Activated CD4-positive, alpha-beta T cell treated with anti-CD3 and anti-CD28 coated beads, Interleukin-2, amount 10 ng/mL, durations not matched to agents 7 days and 5 days (primary cell): ENCODE measurements at places on chromosomes 2 and 18. TPM values are rescaled to one million over a fixed set of nuclear protein-coding genes. Genes with fewer than 3 reads are reported as not detected.

IL36RN gene
- total RNA-seq: not detected

CRYGC gene
- total RNA-seq: not detected

DNA sequence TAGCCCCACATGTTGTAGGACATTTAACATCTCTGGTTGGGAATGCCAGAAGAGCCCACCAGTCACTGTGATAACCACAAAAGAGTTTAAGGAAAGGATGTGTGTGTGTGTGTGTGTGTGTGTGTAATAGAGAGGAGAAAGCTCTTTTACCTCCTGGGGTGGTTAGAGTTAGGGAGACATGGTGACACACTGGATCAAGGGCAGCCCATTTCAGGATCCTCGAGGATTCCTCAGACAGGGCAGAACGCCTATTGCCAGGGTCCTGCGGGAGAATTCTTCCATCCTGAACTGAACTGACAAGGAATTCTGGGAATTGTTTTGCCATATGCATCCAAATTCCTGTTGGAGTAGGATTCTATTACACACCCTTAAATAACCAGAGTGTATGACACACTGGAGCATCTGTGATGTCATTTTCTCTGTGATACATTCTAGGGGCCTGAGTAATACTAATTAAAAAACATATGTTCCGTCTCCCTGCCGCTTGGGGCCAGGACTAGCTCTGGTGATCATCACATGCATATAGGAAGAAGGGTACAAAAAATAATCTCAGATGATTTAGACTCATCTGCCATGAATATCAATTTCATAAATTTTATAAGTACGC is 156.4 kb upstream of the MMADHC start:
- H3K36me3 ChIP-seq: no peaks in the 10 kb centered on the region
- no peaks in the 10 kb centered on the region for H3K27me3 ChIP-seq
- no peaks in the 10 kb centered on the region for H3K4me1 ChIP-seq
- DNase-seq: no peak
- H3K27ac ChIP-seq: no peak overlapping the region
- no peak overlapping the region for H3K4me3 ChIP-seq

DNA sequence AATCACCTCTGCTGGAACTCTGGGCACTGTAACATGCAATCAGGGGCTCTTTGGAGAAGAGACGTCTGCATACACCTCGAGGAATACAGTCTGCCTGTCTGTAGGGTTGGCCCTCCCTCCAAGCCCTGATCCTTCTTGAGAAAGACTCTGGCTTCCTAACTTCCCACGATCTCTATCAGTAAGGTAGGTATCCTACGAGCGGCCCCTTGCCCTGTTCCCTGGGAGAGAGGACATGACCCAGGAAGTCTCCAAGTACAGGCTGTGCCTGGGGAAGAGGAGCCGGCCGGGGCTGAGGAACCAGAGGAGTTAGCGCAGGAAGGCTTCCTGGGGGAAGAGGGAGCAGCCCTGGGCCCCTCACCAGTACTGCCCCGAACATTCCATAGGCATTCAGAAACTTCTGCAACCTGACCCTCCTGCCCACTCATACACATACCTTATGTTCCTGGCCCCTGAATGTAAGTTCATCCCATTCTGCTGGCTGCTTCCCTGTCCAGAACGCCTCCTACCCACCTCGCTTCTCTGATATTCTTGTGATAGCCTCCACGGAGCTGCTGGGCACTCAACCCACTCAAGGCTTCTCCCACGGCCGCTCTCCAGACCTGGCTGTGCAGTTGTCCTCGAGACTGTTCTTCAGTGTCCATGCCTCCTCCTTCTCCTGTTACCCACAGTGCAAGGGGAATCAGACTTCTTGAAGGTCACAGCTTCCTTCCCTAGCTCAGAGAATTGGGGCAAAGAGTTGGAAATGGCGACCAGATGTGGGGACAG is 116.1 kb downstream of the CYP26B1 start:
- no peaks in the 10 kb centered on the region for H3K4me1 ChIP-seq
- no peaks in the 10 kb centered on the region for H3K36me3 ChIP-seq
- no peak for DNase-seq
- H3K27ac ChIP-seq: no peak overlapping the region
- H3K4me3 ChIP-seq: no peak overlapping the region

PROM2 gene
- 0.08 TPM for total RNA-seq

DNA sequence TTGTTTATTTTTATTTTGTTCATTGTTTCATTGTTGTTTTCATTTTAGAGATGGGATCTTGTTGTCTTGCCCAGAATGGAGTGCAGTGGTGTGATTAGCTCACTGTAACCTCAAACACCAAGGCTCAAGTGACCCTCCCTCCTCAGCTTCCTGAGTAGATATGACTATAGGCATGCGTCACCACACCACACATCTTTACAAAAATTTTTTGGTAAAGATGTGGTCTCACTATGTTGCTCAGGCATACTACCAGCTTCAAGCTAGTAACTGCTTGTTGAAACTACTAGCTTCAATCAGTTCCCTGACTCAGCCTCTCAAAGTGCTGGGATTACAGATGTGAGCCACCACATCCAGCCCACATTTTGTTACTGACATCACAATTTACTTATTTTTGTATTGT is 14.8 kb downstream of the FAM237A start:
- peaks cover 8% of the 10 kb centered on the region for H3K27me3 ChIP-seq
- no peaks in the 10 kb centered on the region for H3K36me3 ChIP-seq
- no peak overlapping the region for H3K4me3 ChIP-seq
- no peak overlapping the region for H3K27ac ChIP-seq
- DNase-seq: no peak
- H3K4me1 ChIP-seq: no peaks in the 10 kb centered on the region

- no peak for DNase-seq
- H3K4me3 ChIP-seq: no peak overlapping the region
- no peaks in the 10 kb centered on the region for H3K36me3 ChIP-seq
- no peaks in the 10 kb centered on the region for H3K27me3 ChIP-seq
- H3K4me1 ChIP-seq: no peaks in the 10 kb centered on the region
Observed at GRCh38 chr2:126787289-126787688, 111.4 kb upstream of the TEX51 start.

ALPG gene
- not detected for total RNA-seq

GALNT5 gene
- not detected for total RNA-seq

- peak; percentile 24 for DNase-seq
- no peaks in the 10 kb centered on the region for H3K36me3 ChIP-seq
- no peak overlapping the region for H3K27ac ChIP-seq
- H3K27me3 ChIP-seq: peaks cover 28% of the 10 kb centered on the region
- H3K4me1 ChIP-seq: peaks cover 11% of the 10 kb centered on the region
- H3K4me3 ChIP-seq: no peak overlapping the region
Observed at GRCh38 chr2:149160701-149161217, 122.3 kb downstream of the LYPD6B start.

- H3K4me1 ChIP-seq: peaks cover 5% of the 10 kb centered on the region
- H3K27ac ChIP-seq: no peak overlapping the region
- H3K27me3 ChIP-seq: no peaks in the 10 kb centered on the region
- DNase-seq: no peak
- H3K36me3 ChIP-seq: peaks cover 10% of the 10 kb centered on the region
Observed at GRCh38 chr2:43368483-43369385, 142.3 kb upstream of the ZFP36L2 start.

DNA sequence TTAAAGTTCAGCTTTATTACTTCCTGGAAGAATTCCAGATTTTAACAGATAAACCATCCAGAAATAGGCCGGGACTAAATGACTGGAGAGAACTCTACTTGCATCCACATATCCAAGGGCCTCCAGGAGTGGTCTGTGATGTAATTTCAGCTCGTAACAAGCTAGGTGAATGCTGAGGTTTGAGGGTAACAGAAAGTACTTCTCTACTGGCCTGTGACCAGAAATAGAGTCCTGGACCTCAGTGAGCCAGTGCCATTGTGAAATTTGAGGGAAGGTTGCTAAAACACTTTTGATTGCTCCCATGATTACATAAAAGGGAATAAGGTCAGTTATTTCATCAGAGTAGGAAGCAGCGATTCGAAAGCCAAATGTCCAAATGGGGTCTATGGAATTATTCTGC is 158.1 kb downstream of the DOCK10 start:
- H3K27ac ChIP-seq: no peak overlapping the region
- H3K4me1 ChIP-seq: peaks cover 60% of the 10 kb centered on the region
- no peak overlapping the region for H3K4me3 ChIP-seq
- no peak for DNase-seq

TRIM54 gene
- not detected for total RNA-seq

SLC1A4 gene
- 54.6 TPM for total RNA-seq
